ENCODE measurements at places on chromosomes 4 and X. TPM values are rescaled to one million over a fixed set of nuclear protein-coding genes. Genes with fewer than 3 reads are reported as not detected.

GRCh38 chr4:41304221-41304620 lies 47.5 kb downstream of the UCHL1 start:
- DNase-seq = no peak

The ARHGAP36 gene
- not detected for total RNA-seq

The CXCR3 gene
- total RNA-seq = 0.24 TPM

DNA sequence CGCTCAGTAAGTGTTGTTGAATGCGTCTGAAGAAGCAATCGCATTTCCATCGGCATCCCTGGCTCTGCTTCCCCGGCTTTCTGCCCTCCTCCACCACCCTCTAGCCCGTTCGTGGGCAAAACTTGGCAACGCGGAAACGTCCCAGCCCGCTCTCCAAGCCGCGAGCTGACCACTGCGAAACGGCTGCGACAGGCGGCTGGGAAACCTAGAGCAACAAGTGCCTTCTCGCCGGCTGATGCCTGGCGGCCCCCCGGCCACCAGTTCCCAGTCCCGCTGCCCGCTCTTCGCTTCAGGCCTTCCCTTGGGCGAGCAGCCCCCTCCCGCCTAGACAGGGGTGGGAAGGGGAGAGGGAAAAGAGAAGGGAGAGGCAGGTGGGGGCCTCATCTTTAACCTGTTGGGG lies 837 bp downstream of the CITED1 start:
- DNase-seq = no peak

The FRG1 gene
- total RNA-seq = 31.9 TPM

- DNase-seq = no peak
These were observed 1608.9 kb upstream of the TENM3 start for GRCh38 chr4:180634306-180634705.

The APELA gene
- not detected for total RNA-seq

- no peak for DNase-seq
These were observed 31.8 kb upstream of the CENPU start for GRCh38 chr4:184765473-184766340.

GRCh38 chrX:21993265-21993664 lies 38.9 kb upstream of the PHEX start:
- DNase-seq = peak; percentile 29

- no peak for DNase-seq
These were observed 151.2 kb downstream of the NAA11 start for GRCh38 chr4:79174490-79175252.

GRCh38 chr4:1039493-1040343 lies 28.3 kb downstream of the FGFRL1 start:
- peak; percentile 65 for DNase-seq

DNA sequence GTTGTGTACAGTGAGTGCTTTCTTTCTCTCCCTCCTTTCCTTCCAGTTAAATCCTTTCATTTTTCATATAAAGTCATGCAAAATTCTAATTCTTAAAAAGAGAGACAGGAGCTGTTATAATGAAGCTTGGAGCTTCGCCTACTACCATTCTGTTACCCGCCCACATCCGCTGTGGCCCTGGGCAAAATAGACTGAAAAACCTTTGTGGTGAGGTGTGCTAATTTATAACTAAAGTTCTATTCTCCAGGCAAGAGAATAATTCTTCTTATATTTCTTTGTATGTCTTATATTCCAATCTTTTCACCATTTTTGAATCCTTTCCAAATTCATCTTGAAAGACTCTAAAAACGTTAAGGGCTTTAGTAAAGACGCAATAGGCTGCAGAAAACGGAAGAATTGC lies 7.0 kb downstream of the QRFPR start:
- DNase-seq = no peak

DNA sequence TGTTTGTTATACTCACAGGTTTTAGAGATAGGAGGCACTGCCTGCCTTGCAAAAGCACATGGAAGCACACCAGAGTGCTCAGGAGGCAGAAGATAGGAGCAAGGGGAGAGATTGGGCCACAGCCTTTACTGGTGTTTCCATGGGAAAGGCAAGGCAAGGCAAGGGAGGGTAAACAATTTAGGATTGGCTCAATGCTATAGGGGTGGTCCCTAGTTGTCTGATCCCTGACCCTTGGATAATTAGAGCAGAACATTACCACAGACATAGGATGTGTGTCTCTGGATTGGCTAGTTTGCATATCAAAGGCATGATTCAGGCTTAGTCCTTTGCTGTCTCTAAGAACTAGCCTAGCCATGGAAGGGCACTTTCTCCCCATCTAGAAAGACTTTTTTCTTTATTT lies 36.1 kb downstream of the GRXCR1 start:
- DNase-seq = no peak

DNA sequence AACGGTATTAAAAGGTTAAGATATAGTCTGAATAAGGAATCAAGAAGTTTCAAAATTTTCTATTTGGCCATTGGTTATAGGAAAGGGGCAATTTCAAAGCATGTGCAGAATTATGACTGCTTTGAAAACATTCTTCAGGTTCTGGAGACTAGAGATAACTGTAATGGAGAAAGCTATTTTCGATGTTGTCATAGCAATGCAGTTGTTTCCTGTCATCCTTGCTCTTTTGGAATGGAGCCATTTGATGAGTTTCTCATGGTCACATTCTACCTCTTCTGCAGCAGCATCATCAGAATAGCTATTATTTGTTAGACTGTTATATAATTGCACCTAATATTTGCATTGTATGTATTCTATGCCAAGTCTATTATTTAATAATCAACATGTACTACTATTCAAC lies 368.2 kb upstream of the NR3C2 start:
- no peak for DNase-seq

DNA sequence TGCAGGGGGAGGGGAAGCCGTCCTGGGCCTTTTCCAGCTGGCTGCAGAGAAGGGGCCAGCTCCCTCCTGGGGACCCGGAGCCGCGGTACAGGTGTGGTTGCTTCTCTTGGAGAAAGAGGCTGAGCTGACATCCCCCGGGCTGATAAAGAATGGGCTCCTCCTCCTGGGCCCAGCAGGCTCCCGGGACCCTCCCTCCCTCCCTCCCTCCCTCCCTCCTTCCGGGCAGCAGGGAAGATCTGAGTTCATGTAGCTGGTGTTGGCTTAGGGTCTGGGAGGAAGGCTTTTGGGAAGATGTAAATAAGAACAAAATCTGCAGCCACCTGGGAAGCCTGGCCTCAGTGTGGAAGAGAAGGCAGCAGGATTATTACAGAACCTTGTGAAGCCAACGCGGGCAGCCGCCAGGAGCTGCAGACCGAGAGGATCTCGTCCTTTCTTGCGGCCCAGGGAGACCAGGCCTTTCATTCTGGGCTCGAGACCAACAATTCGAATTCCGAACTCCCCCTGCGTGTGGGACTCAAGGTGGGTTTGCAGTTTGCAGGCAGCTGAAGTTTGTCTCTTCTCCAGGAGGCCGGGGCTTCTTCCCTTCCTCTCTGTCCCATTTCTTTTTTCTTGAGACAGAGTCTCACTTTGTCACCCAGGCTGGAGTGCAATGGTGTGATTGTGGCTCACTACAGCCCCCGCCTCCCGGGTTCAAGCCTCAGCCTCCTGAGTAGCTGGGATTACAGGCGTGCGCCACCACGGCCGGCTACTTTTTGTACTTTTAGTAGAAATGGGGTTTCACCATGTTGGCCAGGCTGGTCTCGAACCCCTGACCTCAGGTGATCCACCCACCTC lies at the start of gene PLCXD1:
Gene PLCXD1 (plus strand): TSS at position 216 of the 834 bp plus-strand sequence. CDS start 2,807 bp downstream, outside the sequence.
- peak; percentile 4 for DNase-seq

The HTRA3 gene
- total RNA-seq = 78.2 TPM

- DNase-seq = no peak
These were observed 136.3 kb downstream of the TMEM144 start for GRCh38 chr4:158346576-158346975.

- peak; percentile 39 for DNase-seq
These were observed 516 bp downstream of the SGMS2 start for GRCh38 chr4:107825072-107825824.

The NR0B1 gene
- total RNA-seq = not detected

DNA sequence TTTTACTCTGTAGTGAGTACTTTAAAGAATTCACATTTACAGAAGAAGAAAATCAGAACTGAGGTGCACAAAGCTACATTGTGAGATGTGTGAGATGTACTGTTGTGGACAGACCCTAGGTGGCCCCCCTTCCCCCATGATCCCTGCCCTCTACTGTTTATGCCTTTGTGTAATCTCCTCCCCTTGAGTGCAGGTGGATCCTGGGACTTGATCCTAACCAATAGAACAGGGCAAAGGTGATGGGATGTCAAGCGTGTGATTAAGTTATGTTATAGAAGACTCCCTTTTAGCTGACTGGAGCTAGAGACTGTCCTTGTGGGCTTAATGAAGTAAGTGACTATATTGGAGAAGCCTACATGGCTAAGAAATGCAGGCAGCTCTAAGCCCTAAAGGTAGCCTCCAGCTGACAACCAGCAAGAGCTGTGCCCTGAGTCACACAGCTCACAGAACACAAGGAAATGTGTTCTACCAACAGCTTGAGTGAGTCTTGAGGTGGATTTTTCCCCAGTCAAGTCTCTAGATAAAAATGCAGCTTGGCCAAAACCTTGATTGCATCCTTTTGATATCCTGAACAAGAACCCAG lies 225.2 kb upstream of the LEF1 start:
- no peak for DNase-seq

DNA sequence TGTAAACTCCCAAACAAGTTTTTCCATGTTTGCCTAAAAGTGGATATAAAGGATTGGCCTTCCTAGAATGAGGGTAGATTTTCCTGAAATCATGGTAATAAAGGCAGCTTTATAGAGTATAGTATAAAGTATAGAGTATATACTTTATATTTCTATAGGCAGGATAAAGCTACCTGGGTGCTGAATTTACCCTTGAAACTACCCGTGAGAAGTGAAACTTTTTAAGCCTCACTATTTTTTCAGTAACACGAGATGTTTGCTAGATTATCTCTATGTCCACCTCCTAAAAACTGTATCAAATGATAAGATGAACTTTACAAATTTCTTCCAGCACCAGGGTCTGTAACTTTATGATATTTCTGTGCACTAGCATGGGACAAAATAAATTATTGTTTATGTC lies 340.0 kb upstream of the GALNTL6 start:
- no peak for DNase-seq

GRCh38 chrX:79162076-79162475 lies 17.6 kb downstream of the GPR174 start:
- DNase-seq = no peak

- DNase-seq = no peak
These were observed 529.6 kb upstream of the IGFBP7 start for GRCh38 chr4:57639561-57640382.

DNA sequence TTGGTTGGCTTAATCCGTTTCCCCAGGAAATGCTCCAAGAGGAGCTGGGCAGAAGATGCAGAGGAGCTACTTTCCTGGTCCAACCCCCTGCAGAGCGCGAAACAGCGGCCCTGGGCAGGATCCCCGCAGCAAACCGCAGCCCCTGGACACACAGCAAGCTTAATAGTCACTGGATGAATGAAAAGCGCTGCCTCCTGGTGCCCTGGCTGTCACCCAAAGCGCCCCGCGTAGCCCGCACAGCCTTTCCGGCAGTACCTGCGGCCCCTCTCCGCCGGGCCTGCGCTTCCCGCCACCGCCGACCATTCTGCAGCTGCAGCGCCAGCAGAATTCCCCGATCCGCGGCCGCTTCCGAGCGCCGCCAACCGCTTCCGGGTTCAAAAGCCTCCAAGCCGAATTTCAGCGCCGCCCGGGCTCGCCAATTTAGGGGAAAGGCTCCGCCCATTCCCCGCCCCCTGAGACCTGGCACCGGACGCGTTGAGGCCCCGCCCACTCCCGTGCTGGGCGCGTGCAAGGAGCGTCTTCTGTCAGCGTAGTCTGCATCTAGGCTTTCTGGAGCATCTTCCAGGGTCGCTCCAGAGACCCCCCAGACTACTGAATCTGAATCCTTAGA lies at the start of gene HPF1:
Gene HPF1 (minus strand): TSS at position 370 of the 610 bp plus-strand sequence. CDS start 67 bp downstream, at position 303.
- DNase-seq = peak; percentile 95

- peak; percentile 54 for DNase-seq
These were observed at the start of gene SMARCA1 for GRCh38 chrX:129523079-129523911. TSS of gene SMARCA1 (minus strand) at chrX:129523490. CDS start at chrX:129523370, 120 bp downstream.

The TMEM47 gene
- 33.3 TPM for total RNA-seq

DNA sequence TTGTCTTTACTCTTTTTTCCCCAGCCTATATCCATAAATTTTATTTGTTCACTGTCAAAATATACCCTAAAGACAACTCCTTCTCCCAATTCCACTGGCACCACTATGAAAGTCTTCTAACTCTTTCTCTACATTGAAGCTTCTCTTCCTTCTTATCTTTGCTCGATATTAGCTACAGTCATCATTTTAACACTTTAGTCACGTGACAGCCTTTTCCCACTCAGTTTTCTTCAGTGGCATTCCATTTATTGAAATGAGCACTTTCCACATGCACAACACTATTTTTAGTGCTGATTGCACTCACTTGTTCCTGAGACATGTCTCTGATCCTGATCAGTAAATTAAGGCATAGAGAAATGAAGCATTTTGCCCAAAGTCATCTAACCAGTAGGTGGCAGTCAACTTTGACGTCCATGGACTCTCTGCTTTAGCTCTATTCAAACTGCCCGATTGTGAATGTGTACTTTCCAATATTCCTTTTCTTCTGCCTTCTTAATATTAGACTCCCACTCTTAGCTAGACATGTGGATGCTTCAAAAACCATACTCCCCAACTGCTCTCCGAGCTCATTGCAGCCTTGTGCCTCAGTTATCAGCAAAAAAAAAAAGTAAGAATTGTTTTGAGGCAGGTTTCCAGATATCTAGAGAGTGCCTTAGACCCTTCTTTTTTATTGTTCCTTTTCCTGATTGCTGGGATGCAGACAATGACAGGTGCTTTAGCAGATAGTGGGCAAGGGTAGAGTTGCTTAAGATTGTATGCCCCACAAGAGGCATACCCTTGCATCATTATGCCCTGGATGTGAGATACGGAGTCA lies 394.4 kb upstream of the ADGRL3 start:
- DNase-seq = no peak

DNA sequence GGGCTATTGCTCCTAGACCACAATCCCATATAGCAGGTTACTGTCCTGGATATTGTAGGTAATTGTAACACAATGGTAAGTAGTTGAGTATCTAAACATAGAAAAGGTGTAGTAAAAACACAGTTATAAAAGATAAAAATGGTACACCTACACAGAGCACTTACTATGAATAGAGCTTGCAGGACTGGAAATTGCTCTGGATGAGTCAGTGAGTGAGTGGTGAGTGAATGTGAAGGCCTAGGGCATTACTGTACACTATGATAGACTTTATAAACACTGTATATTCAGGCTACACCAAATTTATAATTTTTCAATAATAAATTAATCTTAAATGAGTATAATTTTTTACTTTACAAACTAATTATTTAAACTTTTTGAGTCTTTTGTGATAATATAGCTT lies 425.7 kb downstream of the PABPC4L start:
- DNase-seq = no peak

DNA sequence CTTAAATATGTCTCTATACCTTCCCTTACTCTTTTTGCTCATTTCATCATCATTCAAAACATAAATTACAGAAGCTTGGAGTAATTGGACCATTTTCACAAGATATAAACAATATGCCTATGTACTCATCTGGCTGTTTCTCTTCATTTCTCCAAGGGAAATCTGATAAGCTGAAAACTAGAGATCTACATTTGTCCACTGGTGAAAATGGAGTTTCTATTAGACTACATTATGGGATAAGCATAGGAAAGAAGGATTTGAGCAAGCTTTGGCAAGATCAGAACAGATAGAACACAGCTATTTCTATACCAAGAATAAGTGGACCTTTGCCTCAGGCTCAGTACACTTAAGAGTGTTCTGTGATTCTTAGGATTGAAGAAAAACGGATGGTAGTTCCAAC lies 404.4 kb downstream of the GASK1B start:
- DNase-seq = no peak

GRCh38 chr4:182495031-182495430 lies 251.8 kb downstream of the TENM3 start:
- DNase-seq = no peak

Measured in left cardiac atrium (tissue), 4 donors.